Neural crest cell (in vitro differentiated cells): ENCODE measurements at places on chromosomes 5 and 9.

GRCh38 chr9:5515261-5515650 lies 4.9 kb downstream of the PDCD1LG2 start:
- no peak for DNase-seq

GRCh38 chr5:94893412-94894135 lies 275.1 kb downstream of the SLF1 start:
- no peak for DNase-seq

- no peak for DNase-seq
These were observed 19.6 kb downstream of the SH2D3C start for GRCh38 chr9:127758843-127759242.

DNA sequence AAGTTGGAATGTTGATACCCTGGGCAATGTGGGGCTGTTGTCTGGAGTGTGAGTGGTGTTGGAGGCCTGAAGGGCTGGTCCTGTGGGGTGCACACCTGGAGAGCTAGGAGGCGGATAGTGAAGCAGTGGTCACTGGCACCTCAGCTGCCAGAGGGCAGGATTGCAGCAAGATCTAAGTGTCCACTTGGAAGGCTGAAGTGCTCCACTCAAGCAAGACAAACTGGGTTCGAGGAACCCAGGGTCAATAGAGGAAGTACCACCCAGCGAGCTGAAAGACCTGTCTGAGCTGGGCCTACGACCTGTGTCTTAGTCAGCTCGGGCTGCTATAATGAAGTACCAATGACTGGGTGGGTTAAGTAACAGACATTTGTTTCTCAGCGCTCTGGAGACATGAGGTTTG lies 39.7 kb upstream of the TJP2 start:
- DNase-seq = no peak

GRCh38 chr9:122232796-122233306 lies 4.1 kb upstream of the LHX6 start:
- DNase-seq = no peak

DNA sequence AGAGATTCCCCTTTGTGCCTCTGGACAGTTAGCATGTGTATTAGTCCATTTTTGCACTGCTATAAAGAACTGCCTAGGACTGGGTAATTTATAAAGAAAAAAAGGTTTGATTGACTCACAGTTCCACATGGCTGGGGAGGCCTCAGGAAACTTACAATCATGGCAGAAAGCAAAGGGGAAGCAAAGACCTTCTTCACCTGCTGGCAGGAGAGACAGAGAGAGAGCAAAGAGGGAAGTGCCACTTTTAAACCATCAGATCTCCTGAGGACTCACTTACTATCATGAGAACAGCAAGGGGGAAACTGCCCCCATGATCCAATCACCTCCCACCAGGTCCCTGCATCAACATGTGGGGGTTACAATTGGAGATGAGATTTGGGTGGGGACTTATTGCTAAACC lies 6.0 kb downstream of the CFAP90 start:
- DNase-seq = no peak

DNA sequence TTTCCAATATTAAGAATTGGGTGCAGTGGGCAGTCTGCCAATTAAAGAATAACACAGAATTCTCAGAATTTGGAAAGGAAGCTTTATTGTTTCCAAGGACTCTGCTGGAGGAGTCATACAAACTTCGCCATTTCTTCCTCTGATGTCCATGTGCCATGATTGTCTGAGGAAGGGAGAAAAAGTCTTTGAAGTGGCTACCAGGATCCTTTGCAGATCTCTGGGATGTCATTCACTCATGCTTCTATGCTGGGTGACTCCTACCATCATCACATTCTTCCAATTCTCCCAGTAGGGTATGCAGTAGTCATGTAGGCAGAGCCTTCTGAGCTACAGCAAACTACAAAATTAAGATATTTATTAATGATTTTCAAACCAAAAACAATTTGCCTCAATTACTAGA lies 3.2 kb upstream of the SMAD5 start:
- no peak for DNase-seq

- no peak for DNase-seq
These were observed 691.1 kb upstream of the C9orf72 start for GRCh38 chr9:28264368-28264767.

DNA sequence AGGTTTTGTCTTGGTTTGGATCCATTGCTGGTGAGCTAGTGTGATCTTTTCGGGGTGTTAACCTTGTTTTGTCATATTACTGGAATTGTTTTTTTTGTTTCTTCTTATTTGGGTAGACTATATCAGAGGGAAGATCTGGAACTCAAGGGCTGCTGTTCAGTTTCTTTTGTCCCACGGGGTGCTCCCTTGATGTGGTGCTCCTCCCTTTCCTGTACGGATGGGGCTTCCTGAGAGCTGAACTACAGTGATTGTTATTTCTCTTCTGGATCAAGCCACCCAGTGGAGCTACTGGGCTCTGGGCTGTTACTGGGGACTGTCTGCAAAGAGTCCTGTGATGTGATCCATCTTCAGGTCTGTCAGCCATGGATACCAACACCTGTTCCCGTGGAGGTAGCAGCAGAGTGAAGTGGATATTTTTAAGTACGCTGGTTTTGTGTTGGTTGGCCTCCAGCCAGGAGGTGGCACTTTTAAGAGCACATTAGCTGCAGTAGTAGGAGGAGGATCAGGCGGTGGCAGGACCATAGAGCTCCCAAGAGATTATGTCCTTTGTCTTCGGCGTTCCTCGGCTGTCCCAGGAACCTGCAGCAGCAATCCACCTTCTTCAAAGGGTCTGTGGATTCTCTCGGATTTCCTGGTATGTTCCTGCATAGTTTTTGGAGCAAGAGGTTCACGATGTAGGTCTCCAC lies 27.2 kb downstream of the SCAMP1 start:
- DNase-seq = no peak

GRCh38 chr9:96758845-96759673 lies 18.8 kb downstream of the ZNF510 start:
- no peak for DNase-seq

- DNase-seq = no peak
These were observed 142.3 kb upstream of the TLX3 start for GRCh38 chr5:171166766-171167165.

GRCh38 chr9:134895908-134896833 lies 15.6 kb downstream of the FCN2 start:
- DNase-seq = no peak

DNA sequence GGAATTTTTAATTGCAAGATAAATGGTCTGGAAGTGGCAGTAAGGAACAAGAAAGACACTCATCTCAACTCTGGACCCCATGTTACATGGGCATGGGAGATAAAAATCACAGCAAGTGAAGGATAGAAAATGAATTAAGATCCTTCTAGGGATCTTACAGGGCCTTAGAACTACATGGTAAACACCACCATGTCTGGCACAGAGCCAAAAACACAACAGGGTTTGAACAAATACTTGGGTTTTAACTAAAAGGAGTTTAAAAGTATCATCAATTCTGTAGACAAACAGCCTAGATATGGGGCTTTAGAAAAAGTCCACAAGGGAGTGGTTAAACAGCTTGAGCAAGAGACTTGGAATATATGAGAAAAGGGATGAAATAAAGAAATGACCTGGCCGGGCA lies 366.4 kb downstream of the ARL15 start:
- DNase-seq = no peak
